ENCODE measurements at places on chromosomes 1 and 21.
A peak's percentile ranks its signal among the peaks of the same experiment; 100 is the strongest.

- peak; percentile 74 for DNase-seq
Observed at GRCh38 chr21:26116456-26117011, 54.0 kb downstream of the APP start.

GRCh38 chr1:60668585-60668984 lies 413.8 kb upstream of the NFIA start:
- DNase-seq = no peak

- no peak for DNase-seq
Observed at GRCh38 chr1:87812871-87813577, 484.3 kb downstream of the LMO4 start.

- DNase-seq = no peak
Observed at GRCh38 chr1:46615735-46616134, 876 bp downstream of the MOB3C start.
